ENCODE measurements at places on chromosomes 2 and 18.

GRCh38 chr2:113112441-113112840 is 15.0 kb upstream of the IL1RN start:
- DNase-seq, result no peak

GRCh38 chr2:36729067-36729466 is 32.6 kb downstream of the VIT start:
- DNase-seq, result no peak

GRCh38 chr18:68843473-68844089 is 45.7 kb downstream of the CCDC102B start:
- DNase-seq, result no peak

- no peak for DNase-seq
Observed at GRCh38 chr2:1804865-1805264, 60.5 kb upstream of the PXDN start.

- no peak for DNase-seq
Observed at GRCh38 chr2:170885130-170885791, 43.8 kb upstream of the GORASP2 start.

DNA sequence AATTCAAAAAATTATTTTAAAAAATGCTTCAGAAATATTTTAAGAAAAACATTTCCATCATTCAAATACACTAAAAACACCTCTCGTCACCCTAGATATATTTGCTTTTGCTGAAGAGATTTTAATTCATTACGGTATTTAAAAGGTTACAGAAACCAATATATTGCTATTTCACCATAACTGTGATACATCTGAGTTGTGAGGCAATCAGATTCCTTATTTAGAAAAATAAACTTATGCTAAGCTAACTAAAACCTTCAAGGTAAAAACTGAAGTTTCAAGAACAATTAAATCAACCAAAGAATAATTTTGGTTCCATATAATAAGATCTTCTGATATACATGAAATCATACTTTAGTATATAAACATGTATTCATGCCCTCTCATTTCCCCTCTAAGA is 32.8 kb downstream of the PELI1 start:
- no peak for DNase-seq

DNA sequence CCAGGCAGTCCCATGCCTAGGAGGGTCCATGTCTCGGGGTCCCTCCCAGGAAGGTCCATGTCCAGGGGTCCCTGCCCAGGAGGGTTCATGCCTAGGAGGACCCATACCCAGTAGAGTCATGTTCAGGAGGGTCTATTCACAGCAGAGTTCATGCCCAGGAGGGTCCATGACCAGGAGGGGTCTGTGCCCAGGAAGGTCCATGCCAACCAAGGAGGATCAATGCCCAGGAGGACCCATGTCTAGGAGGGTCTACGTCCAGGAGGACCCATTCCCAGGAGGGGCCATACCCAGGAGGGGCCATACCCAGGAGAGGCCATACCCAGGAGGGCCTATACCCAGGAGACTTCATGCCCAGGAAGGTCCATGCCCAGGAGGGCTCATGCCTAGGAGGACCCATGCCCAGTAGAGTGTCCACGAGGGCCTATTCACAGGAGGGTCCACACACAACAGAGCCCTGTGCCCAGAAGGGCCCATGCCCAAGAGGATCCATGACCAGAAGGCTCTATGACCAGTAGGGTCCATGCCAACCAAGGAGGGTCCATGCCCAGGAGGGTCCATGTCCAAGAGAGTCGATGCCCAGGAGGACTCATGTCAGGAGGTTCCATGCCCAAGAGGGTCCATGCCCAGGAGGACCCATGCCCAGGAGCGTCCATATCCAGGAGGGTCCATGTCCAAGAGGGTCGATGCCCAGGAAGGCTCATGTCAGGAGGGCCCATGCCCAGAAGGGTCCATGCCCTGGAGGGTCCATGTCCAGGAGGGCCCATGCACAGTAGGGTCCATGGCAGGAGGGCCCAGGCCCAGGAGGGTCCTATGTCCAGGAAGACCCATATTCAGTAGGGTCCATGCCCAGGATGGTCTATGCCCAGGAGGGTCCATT is 10.1 kb downstream of the GPR35 start:
- no peak for DNase-seq

DNA sequence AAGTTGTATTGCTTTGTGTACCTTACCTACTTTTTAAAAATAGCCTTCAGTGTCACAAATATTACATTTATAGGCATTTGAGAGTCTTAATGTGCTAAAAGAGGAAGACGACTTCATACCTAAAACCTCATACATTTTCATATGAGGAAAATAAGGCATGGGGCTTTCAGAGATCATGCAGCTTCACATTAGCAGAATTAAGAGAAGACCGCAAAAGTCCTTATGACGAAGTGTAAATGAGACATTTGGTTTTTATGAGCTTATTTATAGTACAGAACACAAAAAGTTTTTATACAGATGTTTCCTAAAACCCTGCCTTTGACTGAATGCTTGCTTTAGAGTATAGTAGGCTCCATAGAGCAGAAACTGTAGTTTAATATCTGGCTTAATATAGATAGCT is 10.1 kb upstream of the CCDC138 start:
- DNase-seq, result no peak

GRCh38 chr2:197372592-197372991 is 62.0 kb upstream of the ANKRD44 start:
- no peak for DNase-seq

- no peak for DNase-seq
Observed at GRCh38 chr2:209761566-209761965, 10.1 kb upstream of the UNC80 start.

DNA sequence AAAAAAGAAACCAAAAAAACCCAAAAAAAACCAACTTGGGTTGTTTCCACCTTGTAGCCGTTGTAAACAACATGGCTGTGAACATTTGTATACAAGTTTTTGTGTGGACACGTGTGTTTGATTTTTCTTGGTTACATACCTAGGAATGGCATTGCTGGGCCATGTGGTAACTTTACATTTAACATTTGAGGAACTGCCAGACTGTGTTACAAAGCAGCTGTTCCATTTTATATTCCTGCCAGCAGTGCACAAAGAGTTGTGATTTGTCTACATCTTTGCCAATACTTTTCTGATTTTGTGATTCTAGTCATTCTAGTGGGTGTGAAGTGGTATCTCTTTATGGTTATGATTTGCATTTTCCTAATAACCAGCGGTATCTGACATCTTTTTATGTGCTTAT is 22.5 kb downstream of the LPIN1 start:
- DNase-seq, result no peak

GRCh38 chr2:138007431-138007830 is 43.2 kb downstream of the HNMT start:
- no peak for DNase-seq

DNA sequence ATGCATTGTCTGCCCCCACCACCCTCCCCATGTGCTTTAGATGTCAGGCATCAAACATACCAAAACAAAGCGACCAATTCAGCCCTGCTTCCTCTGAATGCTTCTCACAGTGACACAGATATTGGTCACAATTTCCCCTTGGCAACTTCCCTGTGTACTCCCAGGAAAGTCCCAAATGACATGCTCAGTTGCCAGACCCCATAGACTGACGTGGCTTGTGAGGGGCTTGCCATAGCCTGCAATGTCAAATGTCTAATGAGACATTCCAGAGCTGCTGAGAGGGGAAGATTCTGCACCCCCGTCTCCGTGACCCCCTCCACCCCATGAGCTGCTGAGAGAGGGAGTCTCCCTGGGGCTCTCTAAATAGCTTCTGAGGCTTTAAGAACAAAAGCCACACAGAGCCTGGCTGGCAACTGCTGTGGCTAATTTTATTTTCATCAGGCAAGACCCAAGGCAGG is 47.3 kb downstream of the RFTN2 start:
- DNase-seq, result no peak

GRCh38 chr2:233263045-233263570 is 11.6 kb downstream of the ATG16L1 start:
- DNase-seq, result no peak

DNA sequence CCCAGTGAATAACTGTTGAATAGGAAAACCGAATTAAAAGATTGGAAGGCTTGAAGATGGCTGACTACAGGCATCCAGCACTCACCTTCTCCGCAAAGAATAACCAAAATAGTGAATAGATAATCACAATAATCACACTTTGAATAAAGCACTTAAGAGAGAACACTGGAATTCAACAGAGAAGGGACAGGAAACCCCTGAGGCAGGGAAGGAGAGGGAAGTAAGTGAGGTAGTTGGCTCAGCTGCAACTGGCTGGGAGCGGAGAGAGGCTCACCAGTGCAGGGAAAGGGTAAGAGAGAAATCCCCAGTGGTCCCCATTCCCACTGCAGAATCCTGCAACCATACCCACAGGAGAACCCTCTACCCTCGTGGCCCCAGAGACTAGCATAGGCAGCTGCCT is 246.6 kb upstream of the NCKAP5 start:
- no peak for DNase-seq

All from stimulated activated CD8-positive, alpha-beta memory T cell treated with anti-CD3 and anti-CD28 coated beads, Interleukin-7, amount 100 ng/mL, for 4 hours (primary cell).